Activated CD4-positive, alpha-beta T cell treated with anti-CD3 and anti-CD28 coated beads, Interleukin-10, Interleukin-2, amounts not matched to agents 100 ng/mL and 50 ng/mL, durations not matched to agents 16 hours and 8 hours (primary cell): ENCODE measurements at places on chromosomes 5 and 9.
A peak's percentile ranks its signal among the peaks of the same experiment; 100 is the strongest.

DNA sequence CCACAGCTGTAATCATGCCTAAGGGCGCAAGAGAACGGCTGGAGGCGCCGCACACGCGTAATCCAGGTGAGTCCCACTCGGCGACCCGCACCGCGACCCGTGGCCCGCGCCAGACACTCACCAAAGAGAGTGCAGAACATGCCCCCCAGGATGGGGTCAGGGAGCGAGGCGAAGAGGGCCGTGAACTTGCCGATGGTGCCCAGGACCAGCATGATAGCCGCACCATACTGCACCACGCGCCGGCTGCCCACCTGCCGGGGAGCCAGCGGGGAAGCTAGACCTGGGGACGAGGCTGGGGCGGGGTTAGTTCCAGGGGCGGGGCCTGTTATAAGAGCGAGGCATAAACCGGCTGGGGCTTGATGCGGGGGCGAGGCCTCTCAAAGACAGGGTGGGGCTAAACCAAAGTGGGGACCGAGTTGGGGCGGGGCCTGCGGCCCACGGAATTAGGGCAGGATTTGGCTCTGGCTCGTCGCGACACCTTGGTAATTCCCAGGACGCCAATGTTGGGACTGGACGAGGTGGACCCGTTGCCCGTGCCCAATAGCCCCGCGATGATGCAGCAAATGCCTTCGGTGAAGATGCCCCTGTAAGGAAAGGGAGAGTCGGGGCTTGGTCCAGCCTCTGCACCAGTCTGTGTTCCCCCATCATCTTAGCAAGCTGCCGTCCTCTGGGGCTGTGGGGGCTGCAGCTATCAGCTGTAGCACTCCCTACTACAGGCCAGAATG, 4.8 kb downstream of the SLC23A1 start:
- no peak for DNase-seq

- DNase-seq = no peak
Measured at GRCh38 chr9:128190516-128191405, 611 bp downstream of the CIZ1 start.

DNA sequence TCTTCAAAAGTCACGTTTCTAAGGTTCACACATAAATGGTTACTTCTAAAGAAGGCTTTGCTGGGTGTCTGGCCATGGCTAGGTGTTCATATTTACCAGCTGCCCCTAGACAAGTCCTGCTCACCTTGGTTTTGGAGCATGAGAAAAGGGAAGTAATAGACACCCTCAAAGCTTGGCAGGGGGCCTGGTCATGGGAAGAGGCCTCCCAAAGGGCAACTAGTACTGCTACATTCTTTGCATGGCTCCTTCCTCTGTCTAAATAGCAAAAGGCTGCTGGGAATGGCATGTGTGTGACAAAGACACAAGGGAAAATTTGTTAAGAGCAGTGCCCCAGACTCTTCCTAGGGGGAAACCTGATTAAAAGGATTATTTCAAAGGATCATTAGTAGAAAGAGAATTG, 93.4 kb downstream of the NRG2 start:
- DNase-seq = no peak

DNA sequence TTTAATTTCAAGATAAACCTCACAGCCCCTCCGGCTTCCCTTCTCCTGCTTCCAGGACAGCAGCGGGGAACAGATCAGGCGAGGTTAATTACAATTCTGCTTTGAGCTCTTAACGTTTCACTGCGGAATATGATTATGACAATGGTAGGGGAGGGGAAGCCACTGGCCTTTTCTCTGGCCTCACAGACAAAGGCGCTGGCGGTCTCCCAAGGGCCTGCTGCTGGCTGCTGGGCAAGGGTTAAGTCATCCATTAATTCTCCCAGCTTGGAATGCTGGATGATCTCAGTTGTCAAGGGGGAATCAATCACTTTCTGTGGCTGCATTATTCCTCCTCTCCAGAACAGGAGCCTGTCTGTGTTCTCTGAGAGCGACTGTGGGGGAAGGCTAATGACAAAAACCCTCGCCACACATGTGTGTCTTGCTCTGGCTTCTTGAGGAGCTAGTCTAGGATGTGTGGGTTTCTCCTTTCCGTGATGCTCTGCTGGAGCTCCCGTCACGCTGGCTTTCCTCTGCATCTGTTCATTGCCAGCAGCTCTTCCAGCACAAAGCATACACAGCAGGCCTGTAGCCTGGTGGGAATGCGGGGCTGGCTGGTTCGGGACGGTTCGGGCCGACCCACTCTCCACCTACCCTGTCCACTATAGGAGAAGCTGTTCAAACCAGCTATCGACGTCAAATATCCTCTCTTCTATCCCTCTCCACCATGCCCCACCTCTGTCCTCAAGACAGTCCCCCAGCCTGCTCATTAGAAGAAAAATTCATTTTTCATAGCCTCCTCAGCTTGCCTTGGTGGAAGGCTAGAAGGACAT, 82.8 kb downstream of the DCP2 start:
- no peak for DNase-seq

DNA sequence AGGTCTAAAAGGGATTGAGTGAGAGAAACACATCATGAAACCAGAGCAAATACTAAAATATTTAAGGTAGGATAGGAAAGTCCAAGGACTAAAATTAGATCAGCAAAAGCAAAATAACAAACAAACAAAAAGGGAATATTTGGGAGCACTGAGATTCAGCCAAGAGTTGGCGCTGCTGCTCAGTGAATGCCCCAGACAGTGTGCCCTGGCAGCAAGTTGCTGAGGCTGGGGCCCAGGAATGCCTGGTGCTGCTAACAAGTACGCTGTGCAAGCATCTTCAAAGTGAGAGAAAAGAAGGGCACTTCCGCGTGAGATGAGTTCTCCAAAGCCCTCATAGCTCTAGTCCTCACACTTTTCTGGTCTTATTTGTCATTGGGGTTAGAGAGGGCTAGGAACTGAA, 603.3 kb downstream of the EFNA5 start:
- no peak for DNase-seq

DNA sequence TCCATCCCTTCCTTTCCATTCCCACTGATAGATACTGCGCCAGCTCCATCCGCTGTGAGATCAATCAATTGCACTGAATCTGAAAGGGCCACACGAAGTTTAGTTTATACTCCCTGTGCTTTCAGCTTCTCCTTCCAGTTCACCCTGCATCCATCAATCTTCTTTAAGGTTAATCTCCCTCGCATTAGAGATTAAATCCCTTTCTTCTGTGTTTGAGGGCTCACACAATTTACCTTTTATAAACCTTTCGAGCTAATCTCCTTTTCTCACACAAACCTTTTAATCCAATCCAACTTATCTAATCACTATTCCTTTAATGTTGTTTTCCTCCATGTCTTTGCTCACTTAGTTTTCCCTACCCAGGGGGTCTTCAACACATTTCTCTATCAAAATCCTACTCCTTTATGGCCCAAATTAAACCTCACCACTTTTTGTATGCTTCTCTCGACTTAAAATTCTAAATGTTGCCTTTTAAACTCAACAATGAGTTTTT, 64.6 kb upstream of the HAPLN1 start:
- no peak for DNase-seq

DNA sequence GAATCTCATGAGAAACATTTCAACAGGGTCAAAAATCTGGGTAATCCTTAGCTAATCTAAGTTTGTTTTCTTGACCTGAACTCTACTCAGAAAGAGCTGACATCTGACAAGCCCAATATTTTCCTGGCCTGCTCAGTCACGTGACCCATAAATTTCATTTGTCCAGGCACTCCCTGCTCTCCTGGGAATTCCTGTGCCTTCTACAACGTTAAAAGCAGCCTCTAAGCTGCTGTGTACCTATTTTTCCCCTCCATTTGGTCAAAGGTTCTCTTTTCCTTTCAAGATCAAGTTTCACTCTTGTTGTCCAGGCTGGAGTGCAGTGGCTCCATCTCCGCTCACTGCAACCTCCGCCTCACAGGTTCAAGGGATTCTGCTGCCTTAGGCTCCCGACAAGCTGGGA, 148.8 kb upstream of the ABCA1 start:
- no peak for DNase-seq

- no peak for DNase-seq
Measured at GRCh38 chr5:83418356-83419321, 52.9 kb upstream of the VCAN start.

DNA sequence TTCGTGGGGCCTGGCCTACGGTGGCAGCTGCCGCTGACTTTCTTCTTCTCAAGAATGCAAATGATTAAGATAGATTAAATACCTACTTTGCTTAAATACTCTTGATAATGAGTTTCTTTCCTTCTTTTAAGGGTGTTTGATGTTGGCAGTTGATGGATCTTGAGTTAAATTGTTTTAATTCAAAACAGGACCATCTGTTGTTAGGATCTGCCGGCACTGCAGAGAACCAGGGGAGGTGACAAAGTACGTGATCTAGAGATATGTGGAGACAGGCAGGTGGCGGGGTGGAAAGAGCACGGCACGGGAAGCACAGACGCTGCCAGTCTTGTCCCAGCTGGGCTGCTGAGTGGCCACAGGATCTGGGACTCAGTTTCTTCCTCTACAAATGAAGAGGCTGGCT, 37.9 kb downstream of the MED27 start:
- DNase-seq = no peak

DNA sequence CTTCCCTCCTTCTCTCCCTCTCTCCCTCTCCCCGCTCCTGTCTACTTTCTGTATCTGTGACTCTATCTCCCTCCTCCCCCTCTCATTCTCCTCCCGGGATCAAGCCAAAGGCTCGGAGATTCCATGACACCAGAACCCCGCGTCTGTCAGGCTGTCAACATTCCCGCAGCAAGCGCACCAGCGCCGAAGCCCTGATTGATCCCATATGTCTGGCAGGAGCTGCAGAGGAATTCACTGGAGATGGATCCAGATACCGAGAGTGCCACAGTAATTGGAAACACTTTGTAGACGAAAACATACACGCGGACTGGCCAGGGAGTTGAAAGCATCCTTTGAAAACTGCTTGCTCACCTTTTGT, 300 bp upstream of the SVEP1 start:
- no peak for DNase-seq

GRCh38 chr5:133387621-133388020, 224.7 kb downstream of the FSTL4 start:
- no peak for DNase-seq

GRCh38 chr5:173331956-173332479, 3.8 kb upstream of the STC2 start:
- peak; percentile 92 for DNase-seq

DNA sequence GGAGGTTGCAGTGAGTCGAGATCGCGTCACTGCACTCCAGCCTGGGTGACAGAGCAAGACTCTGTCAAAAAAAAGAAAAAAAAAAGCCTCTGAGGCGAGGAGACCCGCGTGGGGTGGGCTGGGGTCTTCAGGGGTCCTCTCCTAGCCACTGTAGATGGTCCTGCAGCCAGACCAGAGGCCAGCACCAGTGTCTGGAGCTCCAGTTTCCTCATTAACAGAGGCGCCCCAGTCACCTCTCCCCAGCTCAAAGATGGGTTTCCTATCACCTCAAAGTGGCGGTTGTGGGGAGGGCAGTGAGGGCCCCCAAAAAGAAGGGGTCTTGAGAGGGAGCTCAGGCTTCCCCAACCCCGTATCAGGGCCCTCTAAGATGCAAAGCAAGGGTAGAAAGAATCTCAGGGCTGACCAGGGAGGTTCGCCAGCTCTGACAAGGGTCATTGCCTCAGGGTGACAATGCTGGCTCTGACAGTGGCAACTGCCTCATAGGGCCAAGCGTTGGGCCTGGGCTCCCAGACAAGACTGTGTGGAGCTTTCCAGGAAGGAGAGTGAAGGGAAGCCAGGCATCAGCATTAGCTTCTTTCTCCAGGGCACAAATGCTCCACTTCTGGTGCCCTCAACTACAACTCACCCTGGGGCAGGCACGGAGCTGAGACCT, 15.0 kb downstream of the STK10 start:
- DNase-seq = no peak

- no peak for DNase-seq
Measured at GRCh38 chr5:136814619-136815378, 449.5 kb upstream of the TRPC7 start.

DNA sequence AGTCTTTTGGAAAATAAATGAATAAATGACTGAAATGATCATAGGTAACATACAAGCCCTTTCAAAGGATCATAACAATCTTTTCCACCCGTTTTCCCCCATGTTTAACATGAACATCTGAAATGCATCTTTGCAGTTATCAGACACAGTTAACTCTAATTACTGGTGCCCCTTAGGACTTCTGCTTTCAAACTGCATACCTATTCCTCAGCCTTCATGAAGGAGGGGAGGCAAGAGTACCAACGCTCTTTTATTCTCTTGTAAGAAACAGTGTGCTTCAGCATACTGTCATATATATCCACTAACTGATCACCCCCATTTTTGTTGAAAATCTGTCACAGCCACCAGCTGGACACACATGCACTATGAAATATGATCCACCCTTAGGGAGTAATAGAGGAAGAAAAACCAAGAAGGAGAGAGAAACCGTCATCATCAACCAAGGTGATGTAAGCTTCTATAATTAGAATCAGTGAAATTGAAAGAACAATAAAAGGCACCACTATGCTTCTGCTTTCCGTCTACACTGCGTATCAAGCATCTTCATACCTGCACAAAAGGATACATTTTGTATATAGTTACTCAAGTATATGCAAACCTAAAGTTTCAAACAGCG, 98.7 kb downstream of the RAPGEF6 start:
- peak; percentile 46 for DNase-seq

DNA sequence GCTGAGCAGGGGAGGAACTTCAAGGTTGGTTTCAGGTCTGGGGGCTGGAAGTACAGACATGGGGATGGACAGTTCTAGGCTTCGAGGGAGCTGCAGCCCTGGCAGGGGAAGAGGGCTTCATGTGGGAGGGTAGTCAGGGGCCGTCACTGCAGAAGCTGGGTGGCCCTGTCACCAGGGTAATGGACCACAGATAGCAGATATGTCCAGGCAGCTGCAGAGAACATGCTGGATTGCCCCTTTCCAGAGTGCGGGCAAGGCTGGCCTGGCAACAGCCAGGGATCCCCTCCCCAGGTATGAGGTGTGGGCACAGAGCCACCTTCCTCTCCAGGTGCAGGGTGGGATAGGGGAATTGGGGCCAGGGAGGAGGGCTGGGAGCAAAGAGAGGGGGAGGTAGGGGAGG, 206.5 kb downstream of the GADD45G start:
- DNase-seq = no peak

DNA sequence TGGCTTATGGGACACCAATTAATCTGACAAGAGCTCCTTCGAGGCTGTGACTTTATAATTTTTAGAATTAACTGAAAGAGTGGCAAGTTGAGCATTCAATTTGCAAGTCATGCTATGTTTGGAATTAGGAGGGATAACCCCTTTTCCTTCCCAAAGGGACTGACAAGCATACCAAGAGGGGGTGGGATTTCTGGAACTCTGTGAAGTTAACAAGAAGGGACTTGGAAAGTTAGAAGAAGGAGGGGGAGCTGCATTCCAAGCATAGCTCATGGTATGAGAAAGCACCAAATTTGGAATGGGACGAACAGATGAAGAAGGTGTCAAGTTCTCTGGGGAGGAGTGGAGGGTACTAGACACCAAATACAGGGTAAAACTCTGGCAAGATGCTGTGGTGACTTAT, 8.9 kb upstream of the PALM2AKAP2 start:
- DNase-seq = no peak

- DNase-seq = peak; percentile 67
Measured at GRCh38 chr9:125701351-125701750, 5.7 kb downstream of the MAPKAP1 start.
